Stimulated activated CD8-positive, alpha-beta memory T cell treated with anti-CD3 and anti-CD28 coated beads, Interleukin-7, amount 100 ng/mL, for 48 hours (primary cell): ENCODE measurements at places on chromosomes 6 and 20.

- DNase-seq, result no peak
Measured at GRCh38 chr20:23143986-23144690, 58.0 kb upstream of the CD93 start.

DNA sequence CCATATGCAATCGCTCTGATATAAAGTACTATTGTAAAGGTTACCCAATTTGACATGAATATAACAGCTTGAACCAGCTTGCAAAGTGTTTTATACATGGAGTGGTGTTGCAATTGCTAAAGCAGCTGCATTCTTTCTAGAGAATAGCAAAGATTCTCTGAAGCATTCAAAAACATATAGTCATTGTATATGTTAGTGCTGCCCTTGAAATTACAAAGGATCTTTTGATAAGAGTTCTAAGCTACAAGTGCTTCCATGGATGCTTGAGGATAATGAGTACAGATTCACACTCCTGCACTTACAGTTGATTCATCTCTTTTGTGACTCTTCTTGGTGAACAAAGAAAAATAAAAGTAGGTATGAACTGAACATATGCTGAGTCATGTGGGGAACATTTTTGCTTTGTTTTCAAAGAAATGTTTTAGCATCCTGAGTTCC is 175.7 kb downstream of the ALDH8A1 start:
- no peak for DNase-seq

DNA sequence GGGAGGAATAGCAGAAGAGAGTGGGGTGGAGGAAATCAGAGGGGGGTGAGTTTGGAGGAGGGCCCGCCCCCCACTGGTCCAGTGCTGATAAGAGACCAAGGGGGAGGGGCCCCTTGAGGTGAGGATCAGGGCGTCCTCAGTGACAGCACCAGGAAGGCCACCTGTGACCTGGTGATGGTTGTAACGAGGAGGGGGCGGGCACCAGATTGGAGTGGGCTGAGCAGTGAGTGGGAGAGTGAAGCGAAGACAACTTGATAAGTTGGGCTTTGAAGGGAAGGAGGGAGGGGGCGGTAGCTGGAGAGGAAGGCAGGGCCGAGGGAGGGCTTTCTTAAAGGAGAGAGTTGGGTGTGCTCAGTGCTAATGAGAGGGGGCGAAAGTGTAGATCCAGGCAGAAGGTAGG is 30.7 kb downstream of the CDH22 start:
- DNase-seq, result no peak

DNA sequence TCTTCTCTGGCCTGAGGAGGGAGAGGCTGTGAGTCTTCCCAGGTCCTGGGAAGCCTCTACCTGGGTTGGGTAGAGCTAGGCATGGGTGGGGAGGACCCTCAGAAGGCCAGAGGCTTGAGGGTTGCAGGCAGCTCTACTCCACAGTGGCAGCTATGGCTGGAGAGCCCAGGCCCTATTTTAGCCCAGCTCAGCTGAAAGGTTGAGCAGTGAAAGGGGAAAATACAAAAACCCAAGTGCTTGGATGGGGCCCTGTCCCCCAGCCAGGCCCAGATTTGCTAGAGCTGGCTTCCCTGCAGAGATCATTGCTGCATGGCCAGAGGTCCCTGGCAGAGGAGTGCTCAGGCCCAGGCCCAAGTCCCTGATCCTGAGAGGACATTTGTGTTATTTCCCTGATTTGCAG is 45.7 kb downstream of the SUN5 start:
- no peak for DNase-seq

- DNase-seq, result no peak
Measured at GRCh38 chr6:56671651-56672461, 29.2 kb upstream of the DST start.

- DNase-seq, result no peak
Measured at GRCh38 chr6:143958839-143959399, 49.1 kb downstream of the PLAGL1 start.

GRCh38 chr20:3093861-3094361 is 9.4 kb upstream of the AVP start:
- no peak for DNase-seq

DNA sequence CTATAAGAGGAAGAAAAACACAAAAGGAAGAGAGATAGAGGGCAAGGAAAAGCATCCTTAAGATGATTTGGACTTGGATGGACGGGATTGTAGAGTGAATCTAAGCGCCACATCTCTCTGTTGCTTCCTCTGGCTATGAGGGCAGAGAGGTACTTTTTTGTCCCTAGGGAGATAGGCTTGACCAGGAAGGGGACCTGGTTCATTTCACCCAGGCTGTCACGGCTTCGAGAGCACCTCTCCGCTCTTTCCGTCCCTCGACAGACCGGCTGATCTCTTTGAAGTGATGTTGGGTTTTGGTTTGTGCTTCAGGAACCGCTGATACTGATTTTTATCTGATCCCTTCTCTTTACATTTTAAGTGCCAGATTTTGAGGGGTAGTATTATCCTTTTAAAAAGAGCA is 19.6 kb downstream of the NKX2-4 start:
- DNase-seq, result no peak

DNA sequence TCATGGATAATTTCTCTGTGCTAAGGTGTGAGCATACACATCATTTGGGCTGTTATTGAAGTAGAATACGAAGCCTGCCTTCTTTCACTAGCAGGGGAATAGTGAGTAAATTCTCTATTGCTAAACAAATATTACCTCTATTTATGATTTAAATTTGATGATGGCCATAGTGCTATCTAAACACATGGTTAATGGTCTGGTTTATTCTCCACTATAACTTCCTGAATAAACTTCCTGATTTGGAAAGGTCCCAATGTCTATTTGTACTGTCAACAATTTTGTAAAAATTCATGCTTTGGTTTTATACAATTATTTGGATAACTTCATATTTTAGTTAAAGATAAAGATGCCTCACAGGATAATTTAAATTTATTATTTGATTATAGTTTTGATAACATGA is 400.8 kb downstream of the ARHGAP18 start:
- DNase-seq, result no peak

DNA sequence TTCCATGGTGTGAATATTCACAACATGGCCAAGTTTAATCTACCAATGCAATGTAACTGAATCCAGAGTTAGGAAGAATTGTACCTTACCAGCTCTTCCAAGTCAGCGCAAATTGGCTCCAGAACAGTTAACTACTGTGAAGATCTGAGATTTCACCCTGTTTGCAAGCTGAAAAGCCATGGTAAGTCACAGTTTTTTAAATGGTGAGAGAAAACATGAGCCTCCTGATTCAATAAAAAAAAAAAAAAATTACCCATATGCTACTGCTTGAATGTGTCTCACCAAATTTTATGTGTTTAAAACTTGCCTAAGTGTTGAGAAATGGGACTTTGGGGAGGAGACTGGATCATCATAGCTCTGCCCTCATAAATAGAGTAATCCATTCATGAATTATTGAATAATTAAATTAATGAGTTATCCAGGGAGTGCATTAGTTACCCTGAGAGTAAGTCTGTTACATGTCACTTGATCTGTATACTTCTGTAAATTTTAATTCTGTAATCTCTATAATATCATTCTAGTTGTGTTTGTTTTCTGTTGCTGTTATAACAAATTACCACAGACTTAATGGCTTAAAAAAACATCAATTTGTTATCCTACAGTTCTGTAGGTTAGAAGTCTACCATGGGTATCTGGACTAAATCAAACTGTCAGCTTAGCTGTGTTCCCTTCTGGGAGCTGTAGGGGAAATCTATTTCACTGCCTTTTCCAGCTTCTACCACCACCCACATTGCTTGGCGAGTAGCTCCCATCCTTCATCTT is 1355.9 kb downstream of the GRIK2 start:
- DNase-seq, result no peak

- DNase-seq, result no peak
Measured at GRCh38 chr6:168908166-168908565, 345.5 kb downstream of the THBS2 start.

DNA sequence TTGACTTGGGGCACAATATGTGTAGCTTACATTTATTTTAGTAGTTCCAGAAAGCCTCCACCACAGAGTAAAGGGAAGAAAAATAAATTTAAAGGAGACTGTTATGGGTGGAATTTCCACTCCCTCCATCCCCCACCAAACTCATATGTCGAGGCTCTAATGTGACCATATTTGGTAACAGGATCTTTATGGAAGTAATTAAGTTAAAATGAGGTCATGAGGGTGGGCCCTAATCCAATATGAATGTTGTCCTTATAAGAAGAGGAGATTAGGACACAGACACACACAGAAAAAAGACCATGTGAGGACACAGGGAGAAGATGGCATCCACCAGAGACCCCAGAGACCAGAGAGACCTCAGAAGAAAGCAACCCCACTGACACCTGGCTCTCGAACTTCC is 189.7 kb downstream of the EDN1 start:
- DNase-seq, result no peak

DNA sequence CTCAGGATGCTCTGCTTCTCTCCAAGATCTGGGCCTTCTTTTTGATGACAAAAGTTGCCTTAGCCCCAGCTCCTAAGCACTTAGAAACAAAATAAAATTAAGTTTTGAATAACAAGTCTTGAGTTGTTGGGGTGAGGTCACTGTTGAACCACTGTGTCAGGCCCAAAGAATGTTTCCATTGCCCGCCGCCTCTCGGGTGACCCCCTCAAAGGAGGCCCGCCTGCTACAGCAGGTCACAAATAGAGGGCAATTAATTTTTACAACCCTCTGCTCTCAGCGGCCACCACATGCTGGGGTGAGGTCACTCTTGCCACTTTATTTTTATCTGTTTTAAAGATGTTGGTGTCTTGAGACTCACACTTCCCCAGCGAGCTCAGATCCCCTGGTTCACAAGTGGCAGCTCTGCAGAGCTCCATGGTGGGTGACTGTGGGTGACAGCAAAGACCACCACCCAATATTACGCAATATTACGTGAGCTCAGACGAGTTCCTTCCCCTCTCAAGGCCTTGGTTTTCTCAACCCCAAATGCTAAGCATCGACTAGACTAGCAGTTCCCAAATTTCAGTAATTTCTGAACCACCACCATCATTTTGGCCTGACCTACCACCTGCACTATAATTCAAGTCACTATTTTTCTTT is 247.7 kb upstream of the PMEPA1 start:
- no peak for DNase-seq

- DNase-seq, result no peak
Measured at GRCh38 chr6:170597278-170597677, 12.8 kb upstream of the PDCD2 start.

DNA sequence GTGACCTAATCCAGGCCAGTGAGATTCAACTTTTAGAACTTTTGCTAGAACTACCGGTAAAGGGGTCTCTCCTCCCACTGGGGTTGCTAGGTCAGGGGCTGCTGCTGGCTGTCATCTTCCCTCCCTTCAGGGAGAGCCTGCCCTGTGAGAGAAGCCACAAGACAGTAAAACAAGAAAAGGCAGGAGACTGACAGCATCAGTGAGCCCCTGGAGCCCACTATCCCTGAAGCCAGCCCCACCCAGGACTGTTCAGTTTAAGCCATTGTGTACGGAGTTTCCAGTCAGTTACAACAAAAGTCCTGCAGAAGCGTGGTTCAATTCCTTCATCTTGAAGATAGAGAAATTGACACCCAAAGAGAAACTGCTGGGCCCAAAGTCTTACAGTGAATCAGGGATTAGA is 7.9 kb upstream of the BMP7 start:
- DNase-seq, result no peak

DNA sequence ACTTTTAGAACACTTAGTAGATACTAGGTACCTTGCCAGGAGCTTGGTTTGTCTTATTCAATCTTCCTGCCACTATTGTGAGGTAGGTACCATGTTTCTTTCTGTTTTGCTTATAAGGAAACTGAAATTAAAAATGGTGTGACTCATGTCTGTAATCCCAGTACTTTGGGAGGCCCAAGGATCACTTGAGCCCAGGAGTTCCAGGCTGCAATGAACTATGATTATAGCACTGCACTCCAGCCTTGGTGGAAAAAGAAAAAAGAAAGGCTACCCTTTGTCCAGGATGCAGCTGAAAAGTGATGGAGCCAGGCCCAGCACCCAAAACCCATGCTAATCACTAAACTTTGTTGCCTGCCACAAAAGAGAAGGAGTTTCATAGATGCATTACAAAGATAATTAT is 34.1 kb upstream of the LAMA4 start:
- DNase-seq, result no peak

DNA sequence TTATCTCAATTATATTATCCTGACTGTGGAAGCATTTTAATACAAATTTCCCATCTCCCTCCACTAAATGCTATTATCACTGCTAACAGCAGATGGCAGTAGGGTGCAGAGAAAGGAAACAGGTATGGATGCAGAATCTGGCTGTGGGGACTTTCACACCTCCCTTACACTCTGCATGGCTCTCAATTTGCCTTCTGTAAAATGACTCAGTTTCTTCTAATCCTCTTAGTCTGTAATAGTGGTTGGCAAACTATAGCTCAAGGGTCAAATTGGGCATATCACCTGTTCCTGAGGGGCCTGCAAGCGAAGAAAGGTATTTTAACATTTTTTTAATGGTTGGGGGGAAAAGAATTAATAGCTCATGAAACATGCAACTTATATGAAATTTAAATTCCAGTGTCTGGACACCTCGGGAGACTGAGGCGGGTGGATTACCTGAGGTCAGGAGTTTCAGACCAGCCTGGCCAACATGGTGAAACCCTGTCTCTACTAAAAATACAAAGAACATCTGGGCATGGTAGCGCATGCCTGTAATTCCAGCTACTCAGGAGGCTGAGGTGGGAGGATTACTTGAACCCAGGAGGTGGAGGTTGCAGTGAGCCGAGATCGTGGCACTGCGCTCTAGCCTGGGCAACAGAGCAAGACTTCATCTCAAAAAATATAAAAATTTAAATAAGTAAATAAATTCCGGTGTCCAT is 83.5 kb downstream of the ZMYND8 start:
- no peak for DNase-seq

- peak; percentile 18 for DNase-seq
Measured at GRCh38 chr6:63571361-63572043, 778 bp upstream of the LOC128125822 start.

- DNase-seq, result no peak
Measured at GRCh38 chr20:4167261-4168021, 152.1 kb upstream of the RNF24 start.

GRCh38 chr6:30325150-30325872 is 1.4 kb upstream of the TRIM39 start:
- peak; percentile 86 for DNase-seq

DNA sequence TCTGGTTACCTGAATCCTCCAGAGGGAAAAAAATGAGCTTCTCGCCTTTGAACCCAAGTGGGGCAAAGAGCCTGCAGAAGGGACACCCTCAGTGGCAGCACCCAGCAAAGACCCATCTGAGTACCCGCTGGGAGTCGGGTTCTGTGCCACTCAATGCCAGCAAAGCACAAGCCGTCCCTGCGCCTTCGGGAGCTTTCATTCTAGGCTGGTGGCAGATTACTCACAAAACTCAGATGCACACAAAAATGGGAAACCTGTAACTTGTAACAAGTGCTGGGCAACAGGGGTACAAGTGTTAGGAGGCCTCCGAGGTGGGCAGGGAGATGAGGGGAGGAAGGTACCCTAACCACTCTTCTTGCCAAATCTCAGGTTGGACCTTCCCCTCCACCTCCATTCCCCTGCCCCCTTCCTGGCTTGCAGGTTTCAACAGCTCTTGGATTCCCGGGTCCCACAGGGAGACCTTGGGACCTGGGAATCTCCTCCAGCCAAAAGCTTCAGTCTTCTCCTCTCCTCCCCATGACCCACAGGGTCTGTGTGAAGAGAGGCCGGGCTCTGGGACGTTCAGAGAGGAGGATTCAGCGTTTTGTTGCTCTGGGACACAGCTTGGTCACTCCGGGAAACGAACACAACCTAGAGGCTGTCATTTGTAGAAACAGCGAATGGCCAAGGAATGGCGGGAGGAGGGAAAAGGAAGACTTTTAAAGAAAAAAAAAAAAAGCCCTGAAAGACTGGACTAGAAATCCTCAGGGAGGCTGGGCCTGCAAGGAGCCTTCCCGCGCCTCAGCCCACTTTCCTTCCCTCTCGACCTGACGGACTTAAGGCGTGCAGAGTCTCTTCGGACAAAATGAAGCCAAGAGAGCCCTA is 1.2 kb upstream of the PARD6B start:
- no peak for DNase-seq

GRCh38 chr6:147244832-147245231 is 40.6 kb downstream of the STXBP5 start:
- no peak for DNase-seq
